ENCODE measurements at places on chromosomes 11 and 22.

GRCh38 chr11:92765965-92766371 is 203.5 kb upstream of the MTNR1B start:
- peak; percentile 64 for DNase-seq

GRCh38 chr11:125872138-125872491 is 15.4 kb upstream of the HYLS1 start:
- DNase-seq: no peak

DNA sequence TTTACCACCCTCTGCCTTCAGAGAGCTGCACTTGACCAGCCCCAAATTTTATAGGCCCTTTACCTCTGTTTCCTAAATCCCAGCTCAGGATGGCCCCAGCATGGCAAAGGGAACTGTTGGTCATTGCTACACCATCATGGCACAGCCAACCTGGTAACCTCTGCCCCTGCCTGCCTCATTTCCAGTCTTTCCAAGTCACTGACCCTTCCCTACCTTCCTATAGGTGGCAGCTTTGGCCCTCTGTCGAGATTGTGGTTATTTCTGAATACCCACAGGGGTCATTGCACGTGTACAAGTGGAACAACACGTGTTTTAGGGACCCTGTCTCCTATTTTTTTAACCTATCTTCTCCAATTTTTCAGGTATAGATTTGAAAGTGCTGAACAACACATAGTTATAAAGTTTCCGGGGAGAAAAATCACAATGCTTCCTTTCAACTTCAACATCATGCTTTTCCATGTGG is 2.8 kb downstream of the GALNT18 start:
- DNase-seq: no peak

DNA sequence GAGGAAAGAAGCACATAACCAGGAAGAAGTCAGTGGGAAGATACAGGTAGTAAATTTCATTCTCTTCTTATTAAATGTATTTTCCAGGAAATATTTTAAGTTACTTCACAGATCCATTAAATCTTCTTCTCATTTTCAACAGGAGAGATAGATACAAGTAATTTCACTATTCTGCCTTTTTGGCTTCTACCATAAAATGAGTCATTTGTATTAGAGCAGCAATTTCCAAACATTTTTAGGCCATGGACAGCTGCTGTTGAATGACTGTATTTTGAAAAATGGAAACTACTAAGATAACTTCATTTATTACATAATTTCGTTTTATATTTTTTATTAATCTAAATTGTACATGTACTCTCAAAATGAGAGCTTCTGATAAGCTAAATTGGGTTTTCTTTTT is 809.6 kb upstream of the API5 start:
- DNase-seq: no peak

DNA sequence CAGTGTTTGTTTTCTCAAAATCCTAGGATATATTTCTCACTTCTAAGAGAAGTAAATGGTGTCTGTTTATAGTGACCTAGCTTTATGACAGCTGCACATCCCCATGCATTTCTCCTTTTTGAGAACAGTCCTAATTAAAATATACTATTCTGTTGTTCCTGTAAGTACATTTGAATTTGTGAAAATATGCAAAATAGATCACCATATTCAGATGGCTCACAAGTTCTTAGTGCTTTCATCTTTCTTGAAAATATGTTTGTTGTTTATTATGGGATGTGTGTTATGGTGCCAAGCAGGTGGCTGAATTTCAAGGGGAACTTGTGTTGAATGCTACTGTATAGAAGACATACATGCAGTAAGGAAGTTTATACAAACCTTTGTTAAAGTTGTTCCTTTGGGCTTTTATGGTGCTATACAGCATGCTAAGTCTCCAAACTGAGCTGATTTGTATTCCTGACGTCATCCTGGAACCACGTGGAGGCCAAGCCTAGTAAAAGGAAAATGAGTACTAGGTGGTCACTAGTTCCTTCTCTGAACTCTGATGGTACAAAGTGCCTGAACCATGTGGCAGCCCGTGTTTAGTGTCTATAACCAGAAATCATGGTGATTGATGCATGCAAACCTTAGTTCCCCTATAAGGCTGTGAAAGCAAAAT is 7.8 kb upstream of the VSTM5 start:
- no peak for DNase-seq

- peak; percentile 33 for DNase-seq
Measured at GRCh38 chr11:76251226-76251575, 44.9 kb upstream of the WNT11 start.

GRCh38 chr11:11215058-11215815 is 137.8 kb downstream of the CSNK2A3 start:
- no peak for DNase-seq

DNA sequence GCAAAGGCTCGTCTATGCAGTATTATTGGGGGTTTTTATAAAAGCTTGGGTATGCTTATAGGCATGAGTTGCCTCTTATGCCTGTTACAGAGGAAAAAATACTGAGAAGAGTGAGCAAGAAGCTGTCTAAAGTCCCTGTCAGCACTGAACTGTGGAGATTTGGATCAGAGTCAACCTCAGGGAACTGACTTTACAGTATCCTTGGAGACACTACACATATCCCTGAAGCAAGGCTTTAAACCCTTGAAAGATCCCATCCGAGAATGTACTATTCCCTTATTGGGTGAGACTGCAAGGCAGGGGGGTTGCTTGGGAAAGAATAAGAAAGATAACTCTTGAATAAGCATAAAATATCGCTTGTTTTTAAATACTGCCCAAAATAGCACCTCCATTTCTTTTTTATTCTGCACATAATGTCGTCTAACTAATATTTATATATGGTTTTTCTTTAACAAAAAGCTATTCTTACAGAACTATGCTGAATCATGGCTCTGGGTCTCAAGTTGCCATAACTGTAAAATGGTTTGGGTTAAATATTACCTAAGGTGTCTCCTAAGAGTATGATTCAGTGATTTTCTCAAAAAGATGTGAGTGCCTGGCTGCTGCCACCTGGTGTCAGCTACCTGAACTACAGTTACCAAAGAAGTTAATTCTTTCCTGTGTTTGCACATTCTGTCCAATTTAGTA is 1062.8 kb downstream of the DLG2 start:
- DNase-seq: peak; percentile 46

- DNase-seq: no peak
Measured at GRCh38 chr11:12103411-12104225, 6.8 kb upstream of the MICAL2 start.

GRCh38 chr11:123072332-123072761 is 10.4 kb upstream of the HSPA8 start:
- peak; percentile 67 for DNase-seq

- DNase-seq: no peak
Measured at GRCh38 chr11:84607975-84608836, 1018.9 kb downstream of the DLG2 start.

GRCh38 chr11:34280945-34281872 is 76.6 kb downstream of the ABTB2 start:
- no peak for DNase-seq

DNA sequence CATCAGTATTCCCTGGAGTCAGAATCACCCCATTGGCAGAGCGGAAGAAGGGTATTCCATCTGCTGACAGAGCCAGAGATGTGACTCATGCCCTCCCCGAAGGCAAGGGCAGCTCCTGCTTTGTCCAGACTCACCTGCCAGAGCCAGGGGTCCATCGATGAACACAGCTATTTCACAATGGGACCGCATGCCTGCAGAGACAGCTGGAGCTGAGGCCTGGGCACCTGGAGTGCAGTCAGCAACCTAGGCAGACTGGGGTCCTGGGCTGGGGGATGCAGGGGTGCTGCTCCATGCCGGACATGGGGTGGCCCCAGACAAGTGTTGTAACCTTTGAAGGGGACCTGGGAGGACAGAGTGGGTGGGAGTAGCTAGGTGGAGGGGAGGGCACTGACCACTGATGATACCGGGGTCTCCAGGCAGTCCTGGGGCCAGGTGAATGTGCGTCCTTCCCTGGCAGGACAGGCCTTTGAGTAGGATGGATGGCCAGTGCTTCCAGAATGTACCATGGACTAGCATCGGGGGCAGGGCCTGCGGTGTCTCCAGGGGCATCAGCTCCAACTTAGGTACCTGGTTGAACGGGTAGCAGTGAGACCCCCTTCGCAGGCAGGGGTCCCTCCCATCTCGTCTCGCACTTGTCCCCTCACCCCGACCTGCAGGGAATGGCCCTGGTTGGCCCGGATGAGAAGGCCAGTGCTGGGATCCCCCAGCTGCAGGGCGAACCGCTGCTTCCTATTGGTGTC is 1.7 kb downstream of the TRPT1 start:
- no peak for DNase-seq

- DNase-seq: no peak
Measured at GRCh38 chr11:130775306-130776060, 140.8 kb downstream of the SNX19 start.

GRCh38 chr11:64716473-64717267 is 6.3 kb downstream of the NRXN2 start:
- DNase-seq: no peak

DNA sequence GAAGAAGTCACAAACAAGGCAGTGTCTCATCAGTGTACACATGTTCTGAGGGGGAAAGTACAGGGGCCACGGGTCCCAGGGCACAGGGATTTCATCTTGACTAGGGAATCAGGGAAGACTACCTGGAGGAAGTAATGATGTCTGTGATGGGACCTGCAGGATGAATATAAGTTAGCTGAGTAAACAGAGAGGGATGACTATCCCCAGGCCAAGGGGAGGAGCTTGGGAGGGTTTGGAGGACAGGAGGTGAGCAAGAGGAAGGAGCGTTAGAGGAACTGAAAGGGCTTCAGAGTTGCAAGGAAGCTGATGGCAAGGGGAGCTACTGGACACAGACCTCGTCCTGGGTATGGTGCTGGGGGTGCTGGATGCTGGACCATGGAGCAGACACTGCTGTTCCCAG is 56.4 kb downstream of the TRAF6 start:
- peak; percentile 67 for DNase-seq

DNA sequence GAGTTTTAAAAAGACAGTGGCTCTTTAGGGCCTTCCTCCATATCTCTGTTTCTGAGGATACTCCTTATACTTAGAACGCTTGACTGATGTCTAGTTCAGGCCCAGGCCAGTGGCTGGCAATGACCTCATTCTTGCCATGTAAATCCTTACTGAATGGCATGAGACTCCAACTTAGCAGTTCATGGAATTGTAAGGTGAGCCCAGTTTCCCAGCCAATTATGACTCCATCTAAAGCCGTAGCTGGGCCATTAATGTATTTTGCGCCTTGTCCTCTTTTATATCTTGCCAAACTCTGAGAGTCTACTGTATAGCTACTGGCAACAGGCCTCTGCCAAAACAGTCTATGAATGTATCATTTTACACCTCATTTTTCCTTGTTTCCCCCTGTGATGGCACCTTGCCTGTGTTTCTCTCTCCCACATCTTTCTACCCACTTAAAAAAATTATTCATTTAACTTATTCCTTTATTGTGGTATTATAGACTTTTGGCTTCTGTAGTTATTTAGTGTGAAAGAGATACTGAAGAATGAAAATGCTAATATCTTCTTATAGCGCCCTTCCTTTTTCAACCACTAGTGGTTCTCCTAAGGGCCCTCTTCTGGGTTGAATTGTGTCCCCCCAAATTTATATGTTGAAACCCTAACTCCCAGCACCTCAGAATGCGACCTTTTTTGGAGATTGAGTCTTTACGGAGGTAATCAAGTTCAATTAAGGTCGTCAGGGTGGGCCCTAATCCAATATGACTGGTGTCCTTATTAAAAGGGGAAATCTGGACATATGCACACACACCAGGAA is 67.4 kb downstream of the ZNRF3 start:
- DNase-seq: no peak

DNA sequence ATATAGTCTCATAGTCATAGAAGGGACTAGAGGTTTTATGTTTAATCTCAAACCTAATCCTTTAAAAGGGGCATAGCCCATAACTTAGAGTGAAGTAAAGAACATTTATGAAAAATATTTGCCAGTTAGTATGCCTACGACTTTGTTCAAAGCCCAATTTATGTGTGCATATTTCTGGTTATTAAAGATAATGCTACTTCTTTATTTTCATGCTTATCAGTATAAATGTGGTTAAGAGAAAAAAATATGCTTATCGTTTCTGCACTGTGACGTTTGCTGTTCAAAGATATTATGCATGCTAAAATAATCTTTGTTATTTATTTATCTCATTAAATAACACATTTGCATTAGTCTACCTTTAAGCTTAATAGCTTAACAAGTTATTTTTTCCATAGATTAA is 343.9 kb downstream of the DYNC2H1 start:
- DNase-seq: no peak

DNA sequence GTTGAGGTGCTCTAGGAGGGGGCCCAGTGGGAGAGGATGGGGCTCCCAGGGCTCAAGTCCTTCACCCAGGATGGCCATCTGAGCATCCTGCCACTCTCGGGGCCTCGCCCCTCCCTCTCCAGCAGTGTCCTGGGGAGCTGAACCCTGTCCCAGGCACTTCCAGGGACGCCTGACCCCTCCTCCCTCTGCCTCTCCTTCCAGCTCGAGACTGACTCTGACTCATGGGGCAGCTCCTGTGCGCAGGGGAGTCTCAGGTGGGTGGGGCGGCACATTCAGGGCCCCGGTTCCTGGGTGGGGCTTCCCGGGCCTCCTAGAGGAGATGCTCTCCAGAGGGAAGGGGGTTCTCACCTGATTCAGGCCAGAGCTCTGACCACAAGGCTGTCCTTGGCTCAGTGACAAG is 77.1 kb upstream of the IGLL5 start:
- no peak for DNase-seq

DNA sequence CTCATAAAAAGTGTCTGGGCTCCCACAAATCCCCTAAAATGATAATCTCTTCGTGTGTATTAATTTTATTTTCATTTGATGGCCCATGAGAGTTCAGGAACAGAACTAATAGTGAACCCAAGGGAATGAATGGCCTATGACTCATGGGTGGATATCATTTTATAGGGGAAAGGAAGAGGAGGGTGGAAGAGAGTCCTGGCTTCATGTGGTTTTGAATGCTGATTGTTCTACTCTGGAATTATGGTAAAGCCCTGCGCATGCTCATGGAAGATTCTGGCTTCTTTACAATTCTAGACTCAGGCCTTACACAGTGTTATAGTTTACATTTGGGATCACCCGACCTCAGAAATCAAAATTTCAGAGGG is 35.2 kb downstream of the MAML2 start:
- DNase-seq: no peak

- peak; percentile 64 for DNase-seq
Measured at GRCh38 chr11:57491371-57492061, 24.0 kb downstream of the SLC43A1 start.

- DNase-seq: no peak
Measured at GRCh38 chr11:115188188-115188897, 315.9 kb downstream of the CADM1 start.

DNA sequence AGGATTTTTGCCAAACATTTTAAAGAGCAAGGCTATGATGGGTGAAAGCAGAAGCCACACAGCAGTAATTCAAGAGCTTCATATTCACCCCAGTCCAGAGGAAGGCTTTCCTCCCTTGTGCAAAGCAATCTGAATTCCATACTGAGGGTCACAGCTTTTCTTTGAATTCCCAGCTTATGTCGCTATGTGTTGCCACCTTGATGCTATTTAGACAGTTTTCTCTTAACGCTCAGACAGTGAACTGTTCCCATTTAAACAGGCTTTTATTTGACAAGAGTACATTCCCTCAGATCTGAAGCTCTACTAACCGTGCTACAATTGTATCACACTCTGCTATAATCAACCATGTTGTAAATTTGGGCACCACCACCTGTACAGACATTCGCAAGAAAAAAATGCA is 279.7 kb downstream of the CADM1 start:
- no peak for DNase-seq

GRCh38 chr11:27467181-27467913 is 5.2 kb downstream of the LGR4 start:
- DNase-seq: no peak

- no peak for DNase-seq
Measured at GRCh38 chr11:86483610-86483939, 108.9 kb downstream of the CCDC81 start.

- peak; percentile 79 for DNase-seq
Measured at GRCh38 chr11:96303064-96303463, 39.9 kb downstream of the MAML2 start.
